Mesendoderm (in vitro differentiated cells): ENCODE measurements at places on chromosomes 3 and 15.
A peak's percentile ranks its signal among the peaks of the same experiment; 100 is the strongest.

DNA sequence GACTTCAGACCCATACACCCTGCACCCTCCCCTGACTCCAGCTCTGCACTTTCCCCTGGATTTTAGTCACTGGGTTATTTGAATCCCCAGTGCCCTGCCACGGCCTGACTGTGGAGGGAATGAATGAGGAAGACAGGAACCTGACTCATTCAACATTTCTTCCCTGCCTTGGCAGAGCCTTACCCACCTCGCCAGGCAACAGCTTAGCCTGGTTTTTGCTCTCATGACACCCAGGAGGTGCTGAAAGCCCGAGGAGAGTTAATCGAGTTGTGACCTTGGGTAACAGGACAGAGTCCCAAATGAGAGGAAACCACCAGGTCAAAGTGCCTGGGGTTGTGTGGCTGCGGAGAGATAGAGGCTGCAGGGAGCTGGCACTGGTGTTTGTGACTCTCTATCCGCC, 128.3 kb downstream of the SMAD6 start:
- no peak for DNase-seq

DNA sequence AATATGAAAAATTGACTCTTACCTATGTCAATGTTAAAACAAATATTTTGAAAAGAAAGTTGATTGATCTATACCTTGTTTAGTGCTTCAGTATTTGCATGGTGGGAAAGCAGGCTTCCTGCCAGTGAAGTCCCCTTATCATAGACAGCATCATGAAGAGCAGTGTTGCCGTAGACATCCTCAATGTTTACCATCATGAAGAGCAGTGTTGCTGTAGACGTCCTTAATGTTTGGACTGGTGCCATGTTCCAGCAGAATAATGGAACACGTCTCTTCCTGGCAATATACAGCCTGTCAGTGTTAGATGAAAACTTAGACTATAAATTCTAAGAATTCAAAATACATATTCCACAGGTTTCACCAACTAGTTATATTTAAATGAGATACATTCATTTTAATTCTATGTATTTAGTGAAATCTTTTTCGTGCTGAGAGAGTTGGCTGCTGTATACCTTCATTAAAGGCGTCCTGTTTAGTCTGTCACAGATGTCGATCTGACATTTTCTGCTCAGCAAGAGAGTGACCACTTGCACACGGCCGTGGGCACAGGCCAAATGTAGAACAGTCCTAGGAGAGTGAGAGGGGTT, 116.8 kb downstream of the LMLN start:
- peak; percentile 7 for DNase-seq

GRCh38 chr3:185764163-185764979, 60.5 kb downstream of the IGF2BP2 start:
- DNase-seq: no peak

GRCh38 chr15:47460795-47461573, 256.3 kb upstream of the SEMA6D start:
- peak; percentile 7 for DNase-seq

DNA sequence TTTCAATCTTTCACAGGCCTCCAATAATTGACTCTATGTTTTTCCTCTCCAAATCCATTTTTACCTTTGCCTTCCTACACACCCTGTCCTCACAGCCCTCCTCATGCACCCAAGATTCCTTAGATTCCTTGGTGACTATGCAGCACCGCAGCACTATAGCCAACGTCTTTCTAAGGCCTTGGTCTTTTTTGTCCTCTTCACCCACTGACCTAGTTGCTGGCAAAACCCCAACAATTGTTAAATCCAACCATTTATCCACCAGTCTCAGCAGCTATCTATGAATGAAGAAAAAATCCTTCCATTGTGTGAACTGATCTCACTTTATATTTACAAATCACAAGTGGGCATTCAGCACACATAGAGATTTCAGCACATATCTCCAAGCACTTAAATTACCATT, 203.9 kb downstream of the VGLL3 start:
- DNase-seq: peak; percentile 48

DNA sequence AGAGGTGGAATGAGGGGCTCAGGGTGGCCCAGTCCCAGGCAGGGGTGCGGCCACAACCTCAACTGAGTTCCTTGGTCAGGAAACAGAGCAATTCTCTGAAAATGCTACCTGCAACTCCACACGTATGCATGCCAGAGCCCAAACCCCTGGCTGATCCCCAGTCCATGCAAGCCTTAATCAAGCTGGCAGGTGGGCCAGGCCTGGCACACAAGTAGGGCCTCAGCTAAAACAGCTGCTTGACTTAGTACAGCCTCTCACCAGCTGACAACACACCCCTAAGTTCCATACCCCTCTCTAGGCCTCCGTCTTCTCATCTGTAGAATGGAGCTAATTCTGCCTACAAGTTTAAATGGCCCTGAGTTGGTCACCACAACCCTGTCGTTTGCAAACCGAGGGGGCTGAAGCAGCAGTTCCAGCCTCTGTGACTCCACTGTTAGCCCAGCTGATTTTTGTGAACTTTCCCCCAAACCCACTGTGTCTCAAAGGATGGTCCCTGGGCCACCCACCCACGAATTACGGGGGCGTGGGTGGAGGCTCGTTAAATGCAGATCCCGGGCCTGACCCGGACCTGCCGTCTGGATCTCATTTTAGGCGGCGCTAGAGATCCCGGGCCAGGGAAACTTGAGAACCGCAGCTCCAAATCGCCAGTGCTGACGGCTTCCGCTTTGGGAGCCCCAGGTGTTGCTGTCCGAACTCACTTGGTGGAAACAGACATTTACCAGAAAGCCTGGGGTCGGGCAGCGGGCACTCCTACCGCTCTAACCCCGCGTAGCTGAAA, 927 bp downstream of the CHDH start:
- peak; percentile 94 for DNase-seq

DNA sequence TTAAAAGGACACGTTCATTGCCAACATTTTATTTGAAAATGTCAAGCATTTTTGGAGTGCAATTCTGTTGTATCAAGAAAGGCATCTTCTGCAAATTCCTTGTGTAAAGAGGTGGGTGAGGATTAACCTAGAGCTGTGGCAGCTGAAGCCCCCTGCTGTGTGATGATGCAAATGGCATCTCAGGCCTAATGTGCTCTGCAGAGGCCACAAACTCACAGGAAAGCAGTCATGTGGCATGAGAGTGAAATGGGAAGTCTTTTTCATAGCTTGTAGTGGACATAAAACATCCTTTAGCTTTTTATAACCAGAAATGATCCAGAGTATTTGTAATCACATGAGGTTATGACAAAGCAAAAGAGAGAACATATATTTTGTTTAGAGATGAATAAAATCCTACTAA, 6.4 kb downstream of the CADM2 start:
- DNase-seq: peak; percentile 96

- no peak for DNase-seq
Measured at GRCh38 chr3:152113413-152113812, 155.3 kb upstream of the MBNL1 start.

DNA sequence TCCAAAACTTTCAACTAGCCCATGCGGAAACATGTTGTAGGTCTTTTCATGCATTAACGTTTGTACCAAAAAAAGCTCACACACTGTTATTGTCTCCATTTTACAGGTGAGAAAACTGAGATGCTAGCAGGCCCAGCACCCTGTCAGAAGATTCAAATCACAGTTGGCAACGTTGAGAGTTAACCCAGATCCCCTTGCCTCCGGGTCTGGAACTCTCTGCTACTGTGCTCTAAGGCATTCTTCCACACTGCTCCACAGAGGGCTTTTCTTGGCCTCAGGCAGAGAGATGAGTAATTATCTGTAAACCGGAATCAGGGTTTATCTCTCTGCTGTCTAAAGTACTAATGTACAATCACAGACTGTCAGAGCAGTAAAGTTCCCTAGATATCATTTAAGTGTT, 186.0 kb upstream of the LPP start:
- DNase-seq: no peak

DNA sequence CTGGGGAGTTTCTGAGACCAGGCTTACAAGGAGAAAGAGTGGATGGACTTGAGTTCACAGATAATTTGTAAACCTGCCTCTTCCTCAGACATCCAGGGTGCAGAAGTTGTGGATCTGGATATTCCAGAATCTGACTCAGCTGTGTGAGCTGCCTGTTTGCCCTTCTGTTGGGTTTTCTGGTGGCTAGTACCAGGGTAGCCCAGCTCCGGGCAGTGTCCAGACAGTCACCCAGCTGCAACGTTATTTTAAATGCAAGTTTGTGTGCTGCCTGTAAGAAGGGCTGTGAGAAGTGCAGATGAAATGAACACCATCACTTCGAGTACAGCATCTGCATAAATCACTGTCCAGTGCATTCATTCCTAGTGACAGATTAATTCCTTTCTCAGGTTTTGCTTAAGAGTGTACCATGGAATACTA, 1053.0 kb downstream of the TUSC7 start:
- no peak for DNase-seq

DNA sequence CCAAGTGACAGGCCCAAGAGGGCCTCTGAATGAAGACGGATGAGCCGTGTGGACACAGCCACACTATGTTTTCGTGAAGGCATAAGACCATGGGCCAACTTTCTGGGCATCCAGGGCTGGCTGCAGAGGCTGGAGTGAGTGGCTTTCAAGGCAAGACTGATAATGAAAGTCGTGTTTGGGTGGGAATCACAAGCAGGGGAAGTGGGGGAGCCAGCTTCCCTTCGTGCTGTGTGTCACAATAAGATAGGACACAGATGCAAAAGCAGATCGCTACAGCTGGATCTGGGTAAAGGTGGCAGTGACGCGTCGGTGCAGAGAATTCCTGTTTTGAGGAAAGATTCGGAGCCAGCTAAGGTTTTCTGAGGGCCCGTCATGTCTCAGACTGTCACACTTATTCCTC, 309.8 kb upstream of the CTDSPL start:
- no peak for DNase-seq

- DNase-seq: peak; percentile 14
Measured at GRCh38 chr3:183064475-183064874, 34.8 kb downstream of the MCCC1 start.

- DNase-seq: no peak
Measured at GRCh38 chr15:99433026-99433756, 132.6 kb upstream of the MEF2A start.

DNA sequence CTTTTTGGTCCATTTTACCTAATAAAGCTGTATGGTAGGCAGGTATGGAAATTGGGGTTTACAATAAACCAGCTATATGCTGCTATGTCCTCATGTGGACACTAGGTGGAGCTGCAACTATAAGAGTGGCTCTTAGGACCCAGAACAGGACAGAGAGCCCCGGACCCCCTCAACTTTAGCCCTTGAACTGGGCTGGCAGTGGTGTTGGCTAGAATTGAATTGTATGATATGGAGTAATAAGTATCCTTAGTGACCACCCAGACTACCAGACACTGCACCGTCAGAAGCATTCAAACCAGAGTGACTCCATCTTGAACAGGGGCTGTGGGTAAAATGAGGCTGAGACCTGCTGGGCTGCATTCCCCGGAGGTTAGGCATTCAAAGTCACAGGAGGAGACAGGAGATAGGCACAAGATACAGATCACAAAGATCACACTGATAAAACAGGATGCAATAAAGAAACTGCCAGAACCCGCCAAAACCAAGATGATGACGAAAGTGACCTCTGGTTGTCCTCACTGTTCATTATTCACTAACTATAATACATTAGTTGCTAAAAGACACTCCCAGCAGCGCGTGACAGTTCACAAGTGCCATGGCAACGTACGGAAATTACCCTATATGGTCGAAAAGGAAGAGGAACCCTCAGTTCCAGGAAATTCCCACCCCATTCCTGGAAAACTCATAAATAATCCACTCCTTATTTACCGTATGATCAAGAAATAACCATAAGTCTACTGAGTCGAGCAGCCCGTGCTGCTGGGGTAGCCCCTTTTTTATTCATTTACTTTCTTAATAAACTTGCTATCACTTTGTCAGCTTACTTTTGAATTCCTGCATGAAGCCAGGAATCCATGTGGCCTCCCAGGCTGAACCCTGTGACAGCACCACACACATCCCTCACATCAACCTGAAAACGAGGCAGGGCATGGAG, 68.7 kb upstream of the BLM start:
- DNase-seq: peak; percentile 83
